ENCODE measurements at places on chromosomes 7 and 10. TPM values are rescaled to one million over a fixed set of nuclear protein-coding genes. Genes with fewer than 3 reads are reported as not detected.

Gene TMEM236
- polyA plus RNA-seq = 0.54 TPM

Gene PRKG1
- polyA plus RNA-seq = 12.4 TPM

Gene SHTN1
- 34.0 TPM for polyA plus RNA-seq

Gene PRPF18
- 23.4 TPM for polyA plus RNA-seq

Gene GJD4
- not detected for polyA plus RNA-seq

Gene CALCR
- not detected for polyA plus RNA-seq

Gene CNTNAP2
- polyA plus RNA-seq = 44.2 TPM

Gene RNF133
- 0.54 TPM for polyA plus RNA-seq

Gene SKIDA1
- polyA plus RNA-seq = 4.6 TPM

Gene FKBP6
- polyA plus RNA-seq = 0.26 TPM

Gene TFEC
- 2.0 TPM for polyA plus RNA-seq

Gene CUBN
- polyA plus RNA-seq = 3.3 TPM

Gene WNT8B
- polyA plus RNA-seq = 0.12 TPM

Gene PON3
- 13.3 TPM for polyA plus RNA-seq

Gene FGFBP3
- polyA plus RNA-seq = 4.1 TPM

Gene MOGAT3
- polyA plus RNA-seq = 0.15 TPM
